Endothelial cell (in vitro differentiated cells): ENCODE measurements at places on chromosomes 4 and X. TPM values are rescaled to one million over a fixed set of nuclear protein-coding genes. Genes with fewer than 3 reads are reported as not detected.
A peak's percentile ranks its signal among the peaks of the same experiment; 100 is the strongest.

DNA sequence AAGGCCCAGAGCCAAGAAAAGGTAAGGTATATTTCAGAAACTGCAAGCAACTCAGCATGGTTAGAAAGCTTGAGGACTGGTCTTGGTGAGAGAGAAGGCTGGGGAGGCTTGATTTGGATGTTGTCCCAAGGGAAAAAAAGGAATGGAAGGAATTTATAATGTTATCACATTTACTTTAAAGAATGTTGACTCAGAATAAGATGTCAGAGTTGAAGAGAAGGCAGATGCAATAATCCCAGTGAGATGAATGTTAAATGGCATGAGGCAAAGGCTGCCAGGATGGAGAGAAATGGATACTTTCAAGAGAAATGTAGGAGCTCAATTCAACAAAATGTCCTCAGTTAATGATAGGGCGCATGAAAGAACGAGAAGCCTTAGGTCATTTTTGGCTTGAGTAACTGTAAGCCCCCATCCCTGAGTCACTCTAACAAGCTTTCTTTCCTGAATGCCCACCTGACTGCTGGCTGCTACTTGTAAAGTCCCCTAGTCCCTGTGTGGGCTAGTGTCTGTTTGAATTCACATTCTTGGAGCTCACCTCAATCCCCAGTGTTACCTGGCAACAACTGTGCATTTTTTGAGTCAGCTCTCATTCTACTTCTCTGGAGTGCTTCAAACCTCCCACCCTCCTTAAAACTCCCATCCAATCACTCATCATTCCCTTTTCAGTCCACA is 103.0 kb upstream of the TAPT1 start:
- DNase-seq, result no peak

DNA sequence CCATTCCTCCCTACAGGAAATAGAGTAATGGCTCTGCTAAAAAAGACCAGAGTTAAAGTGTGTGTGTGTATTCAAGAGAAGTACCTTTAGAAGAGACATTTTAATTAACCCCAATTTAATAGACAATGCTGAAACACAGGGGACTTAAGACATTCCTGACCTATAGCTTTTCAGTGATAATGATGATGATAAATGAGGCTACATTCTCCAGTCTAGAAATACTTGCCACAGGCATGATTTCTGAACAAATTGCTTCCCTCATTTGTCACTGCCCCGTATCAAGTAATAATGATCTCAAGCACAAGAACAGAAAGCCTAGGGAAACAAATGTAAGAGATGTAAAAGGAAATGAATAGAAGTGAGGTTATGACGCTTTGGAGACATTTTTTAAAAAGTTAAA is 117.1 kb downstream of the UNC5C start:
- DNase-seq, result no peak

DNA sequence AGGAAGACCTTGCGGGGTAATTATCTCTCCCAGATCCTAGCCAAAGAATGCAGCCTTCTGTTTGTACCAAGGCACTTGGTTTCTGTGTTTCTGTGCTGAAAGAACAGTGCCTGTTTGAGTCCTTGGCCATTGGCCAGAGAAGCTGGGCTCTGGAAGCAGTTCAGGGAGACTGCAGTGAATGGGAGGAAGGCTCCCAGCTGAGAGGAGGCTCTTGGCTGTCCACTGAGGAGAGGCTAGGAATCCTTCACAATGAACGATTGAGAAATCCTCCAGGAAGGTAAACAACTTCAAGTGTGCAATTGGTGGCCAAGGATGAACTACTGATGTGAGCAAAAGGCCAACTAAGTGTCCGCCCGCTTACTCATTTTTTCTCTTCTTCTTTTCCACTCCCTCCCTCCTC is 61.3 kb downstream of the HS3ST1 start:
- DNase-seq, result no peak

DNA sequence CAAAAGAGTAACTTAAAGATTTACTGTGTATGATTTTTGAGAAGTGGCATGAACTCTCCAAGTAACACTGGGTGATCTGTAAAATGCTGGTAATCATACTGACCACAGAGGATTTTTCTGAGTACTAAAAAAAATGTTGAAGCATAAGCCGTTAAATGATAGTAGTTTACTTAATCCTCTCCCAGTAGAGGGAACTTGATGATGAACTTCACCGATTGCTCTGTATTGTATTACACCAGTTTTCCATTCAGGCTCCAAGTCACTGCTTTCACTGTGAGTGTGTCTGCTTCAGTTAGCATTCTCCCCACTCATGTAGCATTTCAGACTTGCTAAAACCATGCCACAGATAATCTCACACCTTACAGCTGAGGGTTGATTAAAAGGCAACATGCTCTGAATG is 294.1 kb downstream of the GBA3 start:
- no peak for DNase-seq

DNA sequence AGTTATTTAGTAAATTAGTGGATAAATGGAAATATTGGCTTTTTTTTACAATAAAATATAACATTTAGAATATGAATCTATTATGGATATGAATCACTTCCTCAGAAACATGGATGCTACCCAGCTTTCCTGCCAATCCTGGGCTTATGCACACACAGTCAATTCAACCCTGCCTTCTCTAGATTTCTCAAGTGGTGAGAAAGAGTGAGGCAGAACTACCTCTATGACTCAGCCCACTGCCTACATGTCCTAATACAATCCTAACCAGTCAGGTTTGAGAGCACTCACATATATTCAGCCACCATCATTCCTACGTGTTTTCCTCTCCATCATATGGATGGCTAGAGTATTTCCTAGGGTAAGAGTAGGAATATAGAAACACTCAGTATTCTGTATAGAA is 91.1 kb upstream of the ANKRD50 start:
- no peak for DNase-seq

DNA sequence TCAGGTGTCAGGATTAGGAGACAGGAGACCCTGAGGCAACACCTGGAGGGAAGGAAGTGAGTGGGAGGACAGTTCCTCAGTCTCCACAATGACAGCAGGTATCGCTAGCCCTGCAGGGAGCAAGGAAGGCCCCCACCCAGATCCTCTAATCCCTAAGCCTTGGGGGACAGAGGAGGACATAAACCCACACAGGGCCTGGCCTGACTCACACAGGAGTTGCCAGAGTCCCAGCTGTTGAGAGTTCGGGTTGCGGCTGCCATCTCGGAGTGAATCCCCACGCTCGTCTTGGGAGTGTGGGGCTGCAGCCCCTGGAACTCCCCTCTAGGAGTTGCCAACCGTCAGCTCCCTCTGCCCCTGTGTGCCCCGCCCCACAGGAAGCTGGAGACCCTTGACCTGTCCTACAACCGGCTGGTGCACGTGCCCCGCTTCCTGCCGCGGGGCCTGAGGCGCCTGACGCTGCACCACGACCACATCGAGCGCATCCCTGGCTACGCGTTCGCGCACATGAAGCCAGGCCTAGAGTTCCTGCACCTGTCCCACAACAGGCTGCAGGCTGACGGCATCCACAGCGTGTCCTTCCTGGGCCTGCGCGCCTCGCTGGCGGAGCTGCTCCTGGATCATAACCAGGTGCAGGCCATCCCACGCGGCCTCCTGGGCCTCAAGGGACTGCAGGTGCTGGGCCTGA is 9.2 kb upstream of the BGN start:
- DNase-seq, result no peak

GRCh38 chrX:123959281-123960063 is 2.0 kb upstream of the STAG2 start:
- peak; percentile 4 for DNase-seq

DNA sequence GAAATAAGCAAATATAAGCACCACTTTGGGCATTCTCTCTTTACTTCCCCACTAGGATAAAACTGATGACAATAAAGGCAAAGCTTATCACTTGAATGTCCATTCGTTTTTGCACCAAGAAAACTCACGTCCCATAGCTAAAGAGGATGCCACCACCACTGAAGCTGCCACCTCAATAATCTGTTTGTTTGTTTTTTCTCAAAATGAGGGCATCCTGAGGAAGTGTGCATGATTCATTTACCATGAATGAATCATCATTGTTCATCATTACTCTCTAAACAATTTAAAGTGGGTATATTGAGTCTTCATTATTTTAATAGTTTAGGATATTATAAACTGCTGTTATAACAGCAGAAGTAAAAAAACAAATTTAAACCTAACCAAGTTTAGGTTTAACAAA is 168.2 kb downstream of the DCTD start:
- DNase-seq, result no peak

DNA sequence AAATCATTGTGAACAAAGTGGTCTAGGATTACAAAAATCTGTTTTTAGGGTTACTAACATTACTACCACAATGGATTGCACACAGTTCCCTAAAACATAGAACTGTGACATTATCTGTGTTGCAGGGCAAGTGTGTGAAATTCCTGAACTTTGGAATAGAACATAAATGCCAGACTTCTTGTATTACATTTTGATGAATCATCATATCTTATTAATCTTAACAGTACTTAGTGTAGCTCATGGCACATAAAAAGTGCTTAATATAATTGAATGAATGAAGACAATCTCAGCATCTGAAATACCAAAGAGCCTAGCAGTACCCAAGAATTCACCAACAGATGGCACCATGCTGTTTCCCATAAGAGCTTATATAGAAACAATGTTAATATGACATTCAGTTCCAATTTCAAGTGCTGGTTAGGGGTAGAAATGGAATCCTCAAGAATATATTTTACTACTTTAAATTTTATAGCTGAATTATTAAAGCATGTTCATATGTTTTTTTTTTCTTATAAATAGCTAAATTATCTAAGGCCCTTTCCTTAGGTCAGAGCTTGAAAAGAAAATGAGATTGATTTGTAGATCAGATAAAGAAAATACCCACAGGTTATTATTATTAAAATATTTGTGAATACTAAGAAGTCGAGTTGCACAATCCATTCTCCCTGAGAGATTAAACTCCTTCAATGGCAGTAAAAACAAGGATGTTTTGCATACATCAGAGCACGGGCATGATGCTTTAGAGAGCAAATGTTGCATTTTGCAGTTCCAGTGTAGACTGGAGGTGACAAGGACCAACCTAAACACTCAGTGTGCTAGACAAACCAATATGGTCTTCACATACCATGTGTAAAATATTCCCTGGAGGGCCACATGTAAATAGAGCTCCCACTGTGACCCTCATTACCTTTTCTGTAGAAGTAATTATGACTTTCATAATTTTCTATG is 25.7 kb upstream of the SHISA3 start:
- no peak for DNase-seq

DNA sequence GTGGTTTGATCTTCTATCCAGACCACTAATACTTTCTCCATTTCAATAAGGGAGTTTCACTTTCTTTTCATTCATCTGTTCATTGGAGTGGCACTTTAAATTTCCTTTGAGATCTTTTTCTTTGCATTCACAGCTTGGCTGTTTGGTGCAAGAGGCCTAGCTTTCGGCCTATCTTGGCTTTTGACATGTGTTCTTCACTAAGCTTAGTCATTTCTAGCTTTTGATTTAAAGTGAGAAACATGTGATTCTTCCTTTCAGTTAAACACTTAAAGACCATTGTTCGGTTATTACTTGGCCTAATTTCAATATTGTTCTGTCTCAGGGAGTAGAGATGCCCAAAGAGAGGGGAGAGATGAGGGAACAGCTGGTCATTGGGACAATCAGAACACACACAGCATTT is 24.3 kb downstream of the CXCL13 start:
- DNase-seq, result no peak

DNA sequence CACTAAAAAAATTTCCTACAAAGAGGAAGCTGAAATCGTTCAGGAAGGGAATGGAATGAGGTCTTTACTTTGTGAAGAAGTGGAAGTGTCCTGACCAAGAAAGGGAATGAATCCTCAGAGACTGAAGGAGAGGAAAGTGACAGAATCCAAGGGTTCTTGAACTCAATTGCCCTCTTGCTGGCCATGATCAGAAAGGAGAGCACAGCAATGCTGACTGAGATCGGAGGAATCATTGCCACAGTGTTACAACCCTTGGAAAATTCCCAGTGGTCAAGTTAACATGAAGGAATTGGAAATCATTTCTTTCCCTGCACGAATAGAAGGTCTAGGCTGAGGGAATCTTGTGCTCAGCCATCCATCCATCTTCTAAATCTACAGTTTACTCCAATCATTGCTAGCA is 190.0 kb upstream of the NEIL3 start:
- DNase-seq, result no peak

Gene NLRP2B
- not detected for total RNA-seq

GRCh38 chr4:2272828-2273120 is 10.9 kb upstream of the MXD4 start:
- DNase-seq, result no peak

GRCh38 chrX:120000490-120001246 is 57.1 kb upstream of the NKAP start:
- no peak for DNase-seq

- no peak for DNase-seq
These were observed 265.3 kb upstream of the GK2 start for GRCh38 chr4:79673377-79673776.

GRCh38 chrX:94676285-94676684 is 1002.3 kb downstream of the FAM133A start:
- DNase-seq, result no peak

Gene PPID
- total RNA-seq, result 14.7 TPM

DNA sequence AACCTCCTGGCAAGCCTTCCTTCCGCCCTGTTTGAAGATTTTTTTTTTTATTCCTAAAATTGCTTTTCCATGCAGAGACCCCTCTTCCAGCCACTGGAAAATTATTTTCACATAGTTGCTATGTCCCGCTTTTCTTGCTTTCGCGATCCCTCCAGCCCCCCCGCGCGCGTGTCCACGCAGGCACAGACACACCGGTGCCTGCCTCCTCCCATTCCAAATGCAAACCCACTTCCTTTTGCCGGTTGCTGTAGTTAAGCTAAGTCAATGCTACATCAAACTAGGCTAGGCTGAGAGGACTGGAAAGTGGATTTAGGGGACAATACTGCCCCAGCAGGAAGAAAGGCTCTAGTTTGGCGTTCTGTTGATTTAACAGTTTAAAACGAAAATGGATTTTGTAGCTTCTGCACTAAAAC is 111.0 kb downstream of the DHX15 start:
- DNase-seq, result no peak

GRCh38 chr4:7630568-7631287 is 196.0 kb upstream of the PSAPL1 start:
- DNase-seq, result no peak

DNA sequence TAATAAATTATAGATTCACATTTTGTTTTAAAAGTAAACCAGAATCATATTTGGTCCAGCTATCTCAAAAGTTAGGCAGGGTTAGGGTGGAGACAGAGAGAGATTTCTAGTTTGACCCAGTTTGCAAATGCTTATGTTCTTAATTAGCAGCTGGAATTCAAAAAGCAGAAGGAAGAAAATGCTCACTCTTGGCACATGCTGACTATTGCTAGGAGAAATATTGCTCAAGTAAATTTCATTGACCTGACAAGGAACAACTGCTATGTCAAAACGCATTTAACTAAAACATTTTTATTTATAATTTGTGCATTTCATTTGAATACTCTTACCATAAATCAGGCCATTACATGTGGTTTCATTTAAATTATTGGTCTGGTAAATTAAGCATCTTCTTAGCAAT is 131.8 kb downstream of the GLRA3 start:
- no peak for DNase-seq

- DNase-seq, result no peak
These were observed 167.3 kb upstream of the PGRMC2 start for GRCh38 chr4:128454881-128455280.

- DNase-seq, result no peak
These were observed 602.5 kb downstream of the KCTD8 start for GRCh38 chr4:43846111-43846587.

GRCh38 chr4:20684852-20685763 is 15.2 kb upstream of the PACRGL start:
- DNase-seq, result no peak

Gene SH3BP2
- total RNA-seq, result 150 TPM

Gene NUDT6
- total RNA-seq, result 6.5 TPM

GRCh38 chr4:133808151-133808550 is 393.4 kb downstream of the PABPC4L start:
- DNase-seq, result no peak

Gene SORBS2
- 20.0 TPM for total RNA-seq
